ENCODE measurements at places on chromosomes 1 and 21. TPM values are rescaled to one million over a fixed set of nuclear protein-coding genes. Genes with fewer than 3 reads are reported as not detected.

GRCh38 chr1:185568155-185569123, 165.8 kb upstream of the HMCN1 start:
- ATAC-seq = peak; percentile 81

DNA sequence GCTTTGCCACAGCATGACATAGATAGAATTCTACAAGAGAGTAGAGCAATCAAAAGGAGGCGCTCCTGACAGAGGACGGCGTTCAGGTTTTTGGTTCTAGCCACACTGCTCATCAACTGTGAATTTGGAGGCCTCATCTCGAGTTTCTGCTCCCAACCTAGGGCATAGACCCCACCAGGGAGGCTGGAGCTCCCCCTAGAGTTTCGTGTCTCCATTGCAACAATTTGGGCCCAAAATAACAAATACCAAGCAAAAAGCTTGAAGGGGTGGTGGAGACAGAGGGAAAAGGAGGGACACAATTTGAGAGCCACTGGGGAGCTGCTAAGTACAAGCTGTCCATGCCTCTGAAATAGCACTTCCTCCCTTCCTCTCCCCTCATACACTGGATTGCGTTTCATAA, 297.0 kb downstream of the GPATCH2 start:
- ATAC-seq = no peak

DNA sequence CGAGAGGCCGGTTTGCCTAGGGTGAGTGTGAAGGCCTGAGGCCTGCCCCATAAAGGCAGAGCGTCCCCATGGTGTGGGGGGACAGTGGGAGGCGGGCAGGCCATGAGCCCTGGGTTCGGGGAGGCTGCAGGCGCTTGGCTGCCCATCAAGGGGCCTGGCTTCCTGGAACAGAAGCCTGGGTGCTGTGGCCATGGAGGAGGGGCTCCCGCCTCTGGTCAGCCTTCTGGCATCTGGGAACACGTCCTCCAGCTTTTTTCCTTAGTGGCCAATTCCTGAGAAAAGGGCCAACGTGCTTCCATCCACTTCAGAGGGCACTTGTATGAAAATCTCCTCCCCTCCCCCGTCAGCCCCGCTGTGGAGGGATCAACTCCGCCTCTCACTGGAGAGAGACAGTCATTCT, 58.7 kb downstream of the PRDM16 start:
- ATAC-seq = no peak

AMY2B gene
- 6.3 TPM for total RNA-seq

DNAH14 gene
- total RNA-seq = 2.2 TPM

AJAP1 gene
- total RNA-seq = not detected

Measured in activated T-helper 17 cell treated with anti-CD3 and anti-CD28 coated beads, Interleukin-2, amount 50 U/mL, for 72 hours (primary cell).